ENCODE measurements at places on chromosomes 6 and 20.

- DNase-seq: no peak
Measured at GRCh38 chr6:23301556-23301955, 732.2 kb downstream of the HDGFL1 start.

GRCh38 chr6:27178407-27178730 lies 69.1 kb upstream of the PRSS16 start:
- no peak for DNase-seq

DNA sequence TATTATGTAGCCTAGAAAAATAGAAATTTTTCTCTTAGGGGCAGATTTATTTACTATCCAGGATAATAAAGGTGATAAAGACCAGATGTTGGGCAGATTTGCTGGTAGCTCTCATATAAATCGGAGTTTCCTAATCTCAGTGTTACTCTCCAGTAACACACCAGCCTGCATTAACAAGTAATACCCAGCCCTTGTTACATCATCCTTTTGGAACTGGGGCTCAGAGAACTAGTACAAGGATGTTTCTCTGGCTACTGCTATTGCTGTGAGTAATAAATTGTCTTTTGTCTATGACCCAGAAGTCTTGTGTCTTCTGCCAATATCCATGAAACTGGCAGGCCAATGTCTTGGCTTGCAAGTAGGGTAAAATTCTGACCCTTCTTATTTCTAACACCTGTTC lies 16.8 kb downstream of the TPD52L1 start:
- no peak for DNase-seq

GRCh38 chr20:57471496-57472372 lies 53.2 kb downstream of the CTCFL start:
- no peak for DNase-seq

GRCh38 chr6:44268095-44268628 lies 2.1 kb upstream of the TMEM151B start:
- DNase-seq: no peak

GRCh38 chr6:154157082-154157481 lies 118.0 kb downstream of the OPRM1 start:
- no peak for DNase-seq

- no peak for DNase-seq
Measured at GRCh38 chr6:37741757-37742400, 44.2 kb upstream of the MDGA1 start.

- no peak for DNase-seq
Measured at GRCh38 chr20:47118206-47118605, 223.6 kb downstream of the EYA2 start.

- no peak for DNase-seq
Measured at GRCh38 chr6:130326496-130326895, 39.3 kb upstream of the TMEM200A start.

- DNase-seq: no peak
Measured at GRCh38 chr6:163192591-163192990, 221.9 kb upstream of the QKI start.

DNA sequence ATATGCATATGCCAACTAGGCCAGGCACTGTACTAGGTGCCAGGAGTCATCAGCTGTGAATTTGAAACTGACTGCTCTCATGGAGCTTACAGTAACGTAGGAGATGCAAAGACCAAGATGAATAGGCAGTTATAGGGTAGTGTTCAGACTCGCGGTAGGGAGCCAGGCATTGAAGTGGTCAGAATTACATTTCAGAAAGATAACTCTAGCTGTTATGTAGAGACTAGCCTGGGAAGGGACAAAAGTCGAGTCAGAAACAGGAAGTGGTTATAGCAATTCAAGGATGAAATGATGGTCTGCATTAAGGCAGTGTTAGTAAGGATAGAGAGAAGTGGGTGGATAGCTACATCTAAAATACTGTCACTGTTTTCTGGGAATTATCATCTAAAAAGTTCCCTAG lies 56.6 kb downstream of the PCMT1 start:
- DNase-seq: no peak

GRCh38 chr6:125942672-125943527 lies 13.7 kb upstream of the HINT3 start:
- DNase-seq: no peak

DNA sequence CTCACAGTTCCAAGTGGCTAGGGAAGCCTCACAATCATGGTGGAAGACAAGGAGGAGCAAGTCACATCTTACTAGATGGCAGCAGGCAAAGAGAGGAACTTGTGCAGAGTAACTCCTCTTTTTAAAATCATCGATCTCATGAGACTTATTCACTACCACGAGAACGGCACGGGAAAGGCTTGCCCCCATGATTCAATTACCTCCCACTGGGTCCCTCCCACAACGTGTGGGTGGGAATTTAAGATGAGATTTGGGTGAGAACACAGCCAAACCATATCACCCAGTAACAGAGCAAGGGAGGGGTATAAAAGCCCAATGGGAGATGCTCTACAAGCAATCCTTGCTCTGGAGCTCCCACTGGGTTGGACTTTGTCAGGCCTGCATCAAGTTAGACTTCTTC lies 80.4 kb downstream of the JPH2 start:
- no peak for DNase-seq

DNA sequence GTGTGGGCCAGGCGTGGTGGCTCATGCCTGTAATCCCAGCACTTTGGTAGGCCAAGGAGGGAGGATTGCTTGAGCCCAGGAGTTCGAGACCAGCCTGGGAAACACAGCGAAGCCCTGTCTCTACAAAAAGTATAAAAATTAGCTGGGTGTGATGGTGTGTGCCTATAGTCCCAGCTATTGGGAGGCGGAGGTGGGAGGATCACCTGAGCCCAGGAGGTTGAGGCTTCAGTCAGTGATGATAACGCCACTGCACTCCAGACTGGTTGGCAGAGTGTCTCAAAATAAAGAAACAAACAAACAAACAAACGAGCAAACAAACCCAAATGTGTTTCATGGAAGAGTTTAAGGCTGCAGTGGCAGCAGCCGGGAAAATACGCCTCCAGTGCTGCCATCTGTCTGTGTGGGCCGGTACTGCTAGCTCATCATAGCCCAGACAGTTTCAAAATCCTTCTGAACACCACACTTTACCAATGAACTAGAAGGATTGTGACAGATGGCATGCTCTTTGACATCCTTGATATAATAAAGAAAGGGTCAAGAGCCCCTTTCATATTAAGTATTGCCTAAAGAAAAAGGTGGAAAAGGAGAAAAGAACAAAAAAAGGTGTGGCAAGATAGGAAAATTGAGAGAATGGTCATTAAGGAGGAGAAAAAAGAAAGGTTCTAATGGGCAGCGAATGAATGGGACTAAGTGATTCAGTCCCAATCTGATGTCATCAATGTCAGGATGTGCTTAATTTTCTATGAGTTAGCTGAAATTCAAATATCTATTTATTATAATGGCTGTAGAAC lies 298.6 kb downstream of the SYNE1 start:
- no peak for DNase-seq

All from activated CD4-positive, CD25-positive, alpha-beta regulatory T cell (primary cell).